Effector memory CD8-positive, alpha-beta T cell (primary cell): ENCODE measurements at places on chromosomes 3 and 15.

DNA sequence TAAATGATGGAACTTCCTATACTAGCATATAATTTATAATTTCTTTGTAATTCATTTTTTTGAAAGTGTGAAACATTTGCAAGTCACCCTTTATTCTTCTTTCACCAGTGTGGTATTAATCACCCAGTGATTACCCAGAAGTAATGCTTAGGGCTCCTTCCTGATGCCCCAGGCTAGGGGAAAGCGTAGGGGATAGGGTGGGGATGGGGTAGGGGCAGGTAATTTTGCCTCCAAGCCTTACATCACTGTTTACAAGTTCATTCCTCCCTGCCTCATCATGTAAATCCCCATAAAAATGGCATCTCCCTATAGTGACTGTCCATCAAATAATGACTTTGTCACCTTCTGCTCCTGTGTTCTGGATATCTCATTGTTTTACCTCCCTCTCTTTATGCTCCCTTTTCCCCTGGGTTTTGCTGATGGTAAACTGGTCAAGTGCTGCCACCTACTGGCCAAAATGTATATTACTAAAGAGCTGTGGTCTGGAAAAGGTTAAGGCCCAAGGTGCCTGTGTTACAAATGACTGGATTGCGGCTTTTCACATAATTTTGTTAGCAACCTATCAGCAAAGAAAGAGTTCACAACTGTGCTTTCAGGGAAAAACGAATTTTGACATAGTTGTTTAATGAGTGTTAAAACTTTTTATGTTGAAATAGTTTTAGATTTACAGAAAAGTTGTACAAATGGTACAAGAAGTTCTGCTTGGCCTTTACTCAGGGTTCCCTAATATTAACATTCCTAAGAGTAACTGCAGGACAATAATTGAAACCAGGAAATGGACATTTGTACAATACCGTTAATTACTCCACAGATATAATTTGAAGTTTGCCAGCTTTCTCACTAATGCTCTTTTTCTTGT is 54.7 kb downstream of the ONECUT1 start:
- DNase-seq = peak; percentile 80

DNA sequence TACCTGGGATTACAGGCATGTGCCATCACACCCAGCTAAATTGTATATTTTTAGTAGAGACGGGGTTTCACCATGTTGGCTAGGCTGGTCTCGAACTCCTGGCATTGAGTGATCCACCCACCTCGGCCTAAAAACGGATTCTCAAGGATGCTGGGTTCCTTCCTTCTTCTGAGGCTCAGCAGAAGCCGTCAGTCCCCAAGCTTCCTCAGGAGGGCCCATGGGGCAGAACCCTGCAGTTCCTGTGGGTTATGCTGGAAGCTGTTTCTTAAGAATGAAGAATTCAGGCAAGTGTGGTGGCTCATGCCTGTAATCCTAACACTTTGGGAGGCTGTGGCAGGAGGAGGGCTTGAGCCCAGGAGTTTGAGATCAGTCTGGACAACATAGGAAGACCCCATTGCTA is 29.0 kb upstream of the ZNF710 start:
- no peak for DNase-seq

DNA sequence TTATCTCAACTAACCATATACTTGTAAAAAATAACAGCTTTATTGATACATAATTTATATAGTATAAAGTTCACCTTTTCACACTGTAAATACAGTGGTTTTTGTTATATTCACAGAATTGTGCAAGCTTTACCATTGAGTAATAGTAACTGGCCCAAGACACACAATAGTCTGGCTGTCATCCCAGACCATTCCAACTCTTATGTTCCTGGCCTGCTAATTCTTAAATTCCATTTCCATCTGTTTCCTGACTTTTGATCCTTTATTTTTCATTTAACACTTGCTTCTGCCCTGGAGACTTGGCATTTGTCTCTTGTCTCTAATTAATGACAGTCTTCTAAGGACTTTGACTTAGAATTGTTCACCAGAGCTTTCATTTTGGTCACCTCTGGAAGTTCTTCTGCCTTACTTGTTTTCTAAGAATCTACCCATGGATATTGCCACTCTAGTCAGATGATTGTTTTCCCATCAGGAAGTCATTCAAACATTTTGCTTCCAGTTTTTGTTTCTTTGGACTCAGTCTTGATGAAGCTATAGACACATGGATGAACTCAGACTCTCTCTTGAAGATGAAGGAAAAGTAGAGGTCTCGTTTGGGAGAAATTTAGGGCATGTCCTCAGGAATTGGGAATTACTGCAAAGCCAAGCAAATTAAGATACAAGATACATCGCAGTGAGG is 27.2 kb upstream of the PLSCR4 start:
- DNase-seq = no peak

- no peak for DNase-seq
Observed at GRCh38 chr3:120506828-120507774, 56.3 kb upstream of the FSTL1 start.

- DNase-seq = peak; percentile 6
Observed at GRCh38 chr3:68972358-68972979, 40.1 kb upstream of the TAFA4 start.

GRCh38 chr3:129045675-129046036 is 14.9 kb upstream of the GP9 start:
- no peak for DNase-seq

GRCh38 chr15:59399465-59400102 is 26.9 kb upstream of the MYO1E start:
- DNase-seq = no peak

DNA sequence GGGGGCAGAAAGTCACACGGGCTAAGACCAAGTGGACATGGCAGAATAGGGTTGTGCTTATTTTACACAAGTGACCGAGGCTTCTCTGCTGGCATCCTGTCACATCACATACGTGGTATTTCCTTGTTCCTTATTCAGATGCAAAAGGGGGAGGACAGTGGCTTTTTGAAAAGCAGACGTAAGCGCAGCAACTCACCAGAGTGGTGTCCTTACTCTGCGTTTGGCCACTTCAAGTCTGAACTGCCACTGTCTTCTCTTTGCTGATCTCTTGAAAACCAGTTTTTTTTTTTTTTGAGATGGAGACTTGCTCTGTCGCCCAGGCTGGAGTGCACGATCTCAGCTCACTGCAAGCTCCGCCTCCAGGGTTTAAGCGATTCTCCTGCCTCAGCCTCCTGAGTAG is 113.2 kb downstream of the SOX2 start:
- no peak for DNase-seq

- DNase-seq = no peak
Observed at GRCh38 chr3:59456852-59457485, 407.1 kb upstream of the CFAP20DC start.

DNA sequence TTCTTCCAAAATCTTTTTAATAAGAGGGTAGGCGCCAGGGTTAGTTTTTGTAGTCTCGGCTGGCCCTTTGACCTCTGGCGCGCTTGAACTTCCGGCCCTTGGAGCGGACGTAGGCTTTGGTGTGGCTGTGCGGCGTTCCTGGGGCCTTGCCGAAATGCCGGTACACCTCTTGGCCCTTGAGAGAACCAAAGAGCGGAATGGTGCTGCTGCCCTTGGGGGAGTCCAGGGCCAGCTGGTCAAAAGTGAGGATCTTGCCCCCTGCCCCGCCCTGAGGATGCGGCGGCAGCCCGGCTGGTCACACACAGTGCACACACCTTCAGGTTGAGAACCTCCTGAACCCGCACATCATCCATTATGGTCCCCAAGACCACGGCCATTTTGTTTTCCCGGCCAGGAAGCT is 20.0 kb upstream of the CHRNB4 start:
- no peak for DNase-seq

GRCh38 chr3:122858373-122858772 is 63.5 kb downstream of the SLC49A4 start:
- DNase-seq = no peak

DNA sequence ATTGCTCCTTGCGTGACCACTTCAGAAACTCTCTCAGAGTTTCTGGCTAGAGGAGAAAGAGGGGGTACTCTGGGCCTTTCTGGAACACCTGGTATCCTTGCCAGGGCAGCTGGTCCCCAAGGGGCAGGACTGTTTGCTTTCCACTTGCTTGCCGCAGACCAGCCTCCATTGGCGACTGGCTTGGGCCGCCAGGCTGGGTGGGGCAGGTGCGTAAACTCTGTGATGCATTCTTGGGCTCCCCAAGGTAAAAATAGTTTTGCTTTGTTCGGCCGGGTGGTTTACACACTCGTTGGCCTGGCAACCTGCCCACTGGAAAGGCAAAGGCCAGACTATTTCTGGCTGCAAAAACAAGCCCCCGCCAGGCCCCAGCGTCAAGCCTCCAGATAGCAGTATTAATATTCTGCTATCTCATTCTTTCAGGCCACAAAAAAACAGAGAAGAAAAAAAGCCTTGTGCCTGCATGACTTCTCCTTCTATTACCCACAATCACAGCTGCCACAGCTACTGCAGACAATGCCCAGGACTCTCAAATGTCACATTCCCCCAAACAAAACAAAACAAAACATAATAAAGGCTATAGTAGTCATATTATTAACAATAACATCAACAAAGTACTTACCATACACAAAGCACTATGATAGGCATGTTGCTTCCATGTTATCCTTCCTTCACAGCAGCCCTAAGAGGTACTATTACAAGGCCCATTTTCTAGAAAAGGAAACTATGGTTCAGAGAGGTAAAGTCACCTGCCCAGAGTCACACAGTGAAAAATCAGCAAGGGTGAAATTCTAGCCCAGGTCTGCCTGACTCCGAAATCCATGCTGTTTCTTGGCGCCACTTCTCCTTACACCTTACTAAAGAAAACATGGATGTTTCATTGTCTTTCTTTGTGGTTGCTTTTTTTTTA is 14.0 kb upstream of the SSUH2 start:
- DNase-seq = no peak
